ENCODE measurements at places on chromosomes 5 and 9.

GRCh38 chr5:68215898-68216244 lies 315 bp downstream of the PIK3R1 start:
- DNase-seq: no peak

- no peak for DNase-seq
Measured at GRCh38 chr5:75381456-75381855, 44.4 kb downstream of the HMGCR start.

DNA sequence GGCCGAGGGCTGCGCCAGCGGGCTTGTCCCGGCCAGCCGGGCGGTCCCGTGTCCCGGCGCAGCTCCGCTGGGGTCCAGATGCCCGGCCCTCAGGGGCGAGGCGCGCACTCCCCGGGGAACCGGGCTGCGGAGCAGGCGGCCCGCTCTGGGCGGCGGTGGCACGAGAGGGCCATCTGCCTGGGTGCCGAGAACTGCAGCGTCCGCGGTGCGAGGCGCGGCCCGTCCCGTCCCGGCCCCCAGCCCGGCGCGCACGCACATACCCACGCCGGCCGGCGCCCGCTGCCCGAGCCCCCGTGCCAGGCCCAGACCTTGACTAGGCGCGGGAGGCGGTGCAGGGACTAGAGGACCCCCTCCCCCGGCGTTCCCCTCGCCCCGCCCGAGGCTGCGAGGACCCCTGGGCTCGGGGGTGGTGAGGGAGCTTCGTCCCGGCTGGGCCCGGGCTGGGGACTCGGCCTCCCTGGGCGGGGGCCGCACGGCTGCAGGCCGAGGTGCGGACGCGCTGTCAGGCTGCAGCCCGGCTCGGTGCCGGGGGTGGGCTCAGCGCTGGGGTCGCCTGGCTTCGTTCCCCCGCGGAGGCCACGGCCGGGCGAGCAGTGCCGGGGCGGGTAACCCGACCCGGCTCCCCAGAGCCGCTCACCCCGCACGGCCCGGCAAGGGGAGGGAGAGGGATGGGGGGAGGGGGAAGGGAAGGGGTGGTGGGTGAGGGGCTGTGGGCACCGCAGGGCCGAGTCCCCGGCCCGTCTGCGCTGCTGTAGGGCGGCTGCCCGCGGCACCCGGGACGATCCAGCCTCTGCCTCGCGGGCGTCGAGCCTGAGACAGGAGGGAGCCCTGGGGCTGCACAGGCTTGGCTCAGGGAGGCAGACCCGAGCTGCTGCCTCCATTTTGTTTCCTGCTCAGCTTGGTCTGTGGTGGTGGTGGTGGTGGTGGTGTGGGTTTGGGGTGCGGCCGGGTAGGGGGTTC lies 1.2 kb upstream of the NSD1 start:
- peak; percentile 59 for DNase-seq

DNA sequence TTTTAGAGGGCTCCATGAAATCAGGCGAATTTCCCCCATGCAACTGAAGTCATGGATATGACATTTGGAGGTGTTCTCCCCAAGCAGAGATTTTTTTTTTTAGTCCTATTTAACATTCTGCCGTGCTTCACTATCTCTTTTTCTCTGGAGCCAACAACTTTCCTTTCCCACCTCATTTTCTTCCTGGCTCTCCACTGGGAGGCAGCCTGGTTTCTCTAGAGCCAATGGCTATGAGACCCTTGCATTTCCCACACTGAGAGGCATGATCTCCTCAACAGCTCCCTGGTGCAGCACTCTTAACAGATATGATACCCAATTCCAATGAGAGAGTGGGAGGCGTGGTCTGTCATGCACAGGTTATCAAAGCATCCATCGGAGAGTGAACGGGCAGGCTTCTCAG lies 310.8 kb downstream of the DRD1 start:
- DNase-seq: no peak

- DNase-seq: no peak
Measured at GRCh38 chr5:125205601-125206225, 459.3 kb upstream of the ZNF608 start.

DNA sequence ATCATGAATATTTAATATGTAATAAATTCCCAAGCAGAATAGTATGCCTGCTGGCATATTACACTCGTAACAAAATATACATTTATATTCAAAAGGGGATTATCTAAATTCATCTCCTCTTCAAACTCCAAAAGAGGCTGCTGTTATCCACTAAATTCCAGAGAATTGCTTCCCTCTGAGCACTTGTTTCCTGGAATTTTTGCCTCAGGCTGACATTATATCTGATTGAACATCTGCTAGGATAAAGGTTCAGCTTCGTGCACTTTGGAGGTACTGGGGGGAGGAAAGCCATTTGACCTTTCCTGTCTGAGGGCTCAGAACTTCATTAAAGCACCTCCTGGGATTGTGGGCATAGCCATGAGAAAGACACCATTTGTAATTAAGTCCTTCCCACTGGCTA lies 4.3 kb upstream of the HAPLN1 start:
- no peak for DNase-seq

DNA sequence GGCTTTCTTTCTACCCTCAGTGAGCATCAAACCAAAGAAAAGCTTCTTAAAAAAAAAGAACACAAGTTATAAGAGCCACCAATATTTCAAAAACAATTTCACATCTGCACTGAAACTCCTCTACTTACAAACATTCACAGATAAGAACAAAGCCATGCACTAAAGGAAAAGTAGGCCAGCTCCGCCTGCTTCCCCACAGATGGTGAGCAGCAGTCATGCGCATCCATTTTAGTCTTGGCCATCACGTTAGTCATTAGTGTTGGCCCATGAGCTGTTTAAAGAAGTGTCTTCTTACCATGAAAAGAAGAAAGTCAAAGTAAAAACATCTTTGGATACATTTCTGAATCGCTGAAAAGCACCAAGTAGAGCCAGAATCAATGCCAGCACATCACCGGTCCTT lies 40.0 kb upstream of the SMIM23 start:
- no peak for DNase-seq

GRCh38 chr5:149378241-149378820 lies 761 bp downstream of the IL17B start:
- DNase-seq: no peak

GRCh38 chr5:107402434-107403227 lies 268.1 kb downstream of the EFNA5 start:
- DNase-seq: no peak

GRCh38 chr9:133637451-133638055 lies 1.4 kb downstream of the DBH start:
- DNase-seq: no peak

DNA sequence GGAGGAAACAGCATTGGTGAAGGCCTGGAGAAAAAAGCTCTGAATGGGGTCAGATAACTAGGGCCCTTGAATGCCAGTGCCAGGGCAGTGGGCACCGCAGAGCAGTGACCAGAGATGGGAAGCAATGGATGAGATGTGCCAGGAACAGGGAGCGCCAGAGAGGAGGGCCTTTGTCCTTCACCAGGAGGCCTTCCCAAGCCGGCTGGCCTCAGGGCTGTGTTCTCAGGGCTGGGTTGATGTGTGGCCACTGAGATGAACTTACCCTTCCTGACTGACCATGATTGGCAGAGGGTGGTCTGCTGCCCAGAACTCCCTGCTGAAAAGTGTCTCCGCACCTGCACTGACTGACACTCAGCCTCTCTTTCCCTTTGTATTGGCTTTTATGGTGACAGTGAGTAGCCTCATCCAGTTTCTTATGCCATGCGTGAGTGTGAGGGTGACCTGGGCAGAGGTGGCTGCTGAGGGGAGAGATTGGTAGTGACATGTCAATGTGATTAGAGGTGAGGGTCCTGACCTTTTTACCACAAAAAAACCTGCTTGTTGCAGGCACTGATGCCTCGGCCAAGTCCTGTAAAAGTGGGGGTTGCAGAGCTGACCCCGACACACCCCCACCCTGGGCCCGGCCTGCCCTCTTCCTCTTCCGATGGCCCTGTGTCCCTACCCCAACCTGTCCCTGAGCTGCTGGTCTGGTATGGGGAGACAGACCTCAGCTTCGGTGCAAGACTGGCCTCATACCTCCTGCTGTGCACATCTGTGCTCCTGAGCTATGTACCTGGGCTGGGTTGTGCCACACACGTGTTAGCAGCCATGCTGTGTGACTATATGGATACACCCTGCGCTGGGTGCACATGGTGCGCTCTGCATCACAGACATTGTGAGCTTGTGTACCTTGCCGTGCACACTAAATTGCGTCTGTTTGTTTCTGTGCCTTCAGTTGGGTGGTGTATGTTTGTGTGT lies 57.1 kb upstream of the PSD2 start:
- DNase-seq: no peak

DNA sequence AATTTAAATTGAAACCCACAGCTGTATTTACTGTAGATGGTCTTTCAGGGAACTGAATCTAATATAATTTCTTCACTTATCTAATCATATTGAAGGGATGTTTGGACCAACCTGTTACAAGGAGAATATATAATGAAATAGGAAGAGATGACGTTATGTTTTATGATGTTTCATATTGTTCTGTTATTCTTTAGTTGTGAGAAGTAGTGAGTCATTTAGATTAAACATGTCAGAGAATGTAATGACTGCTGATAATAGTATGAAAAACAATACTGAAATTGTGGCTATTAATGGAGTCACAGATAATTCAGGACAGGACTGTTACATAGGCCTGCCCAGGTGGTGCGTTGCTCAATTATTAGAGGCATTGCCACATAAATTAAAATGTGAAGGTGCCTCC lies 1993.4 kb downstream of the EFNA5 start:
- no peak for DNase-seq

DNA sequence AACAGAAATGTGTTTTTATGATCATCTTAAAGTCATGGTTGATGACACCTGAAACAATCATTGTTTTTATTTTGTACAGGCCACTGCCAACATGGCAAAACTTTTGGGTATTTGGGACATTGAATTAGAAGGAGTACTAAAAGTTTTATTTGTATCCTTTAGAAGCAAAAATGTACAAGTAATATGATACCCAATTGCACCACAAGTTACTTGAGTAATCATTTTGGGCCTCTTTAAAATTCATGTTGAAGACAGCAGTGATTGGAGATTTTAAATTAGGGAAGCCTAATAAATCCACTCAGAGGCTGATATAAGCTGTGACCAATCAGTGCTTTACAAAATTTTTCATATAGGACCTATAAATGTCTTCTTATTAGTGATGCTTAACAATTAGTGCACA lies 212.9 kb downstream of the MARCHF11 start:
- no peak for DNase-seq

DNA sequence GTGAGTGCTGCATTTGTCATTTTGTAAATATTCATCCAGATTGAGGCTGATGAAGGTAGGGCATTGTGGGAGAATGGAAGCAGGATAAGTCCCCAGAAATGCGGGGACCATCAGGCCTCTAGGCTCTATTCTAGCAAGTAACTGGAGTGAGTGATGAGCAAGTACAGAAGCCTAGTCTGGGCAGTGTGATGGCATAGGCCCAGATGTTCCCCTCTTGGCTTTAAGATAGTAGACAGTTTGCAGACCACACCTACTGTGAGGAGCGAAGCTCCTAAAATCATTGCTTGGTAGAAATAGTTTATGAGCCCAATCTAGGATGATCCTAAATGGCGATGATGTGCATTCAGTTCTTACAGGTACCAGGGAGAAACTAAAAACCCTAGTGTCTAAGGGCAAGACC lies 24.3 kb downstream of the NDFIP1 start:
- DNase-seq: no peak

- DNase-seq: no peak
Measured at GRCh38 chr9:37944266-37944650, 40.3 kb upstream of the SLC25A51 start.

GRCh38 chr5:93273176-93273575 lies 307.8 kb downstream of the NR2F1-AS1 start:
- DNase-seq: no peak

DNA sequence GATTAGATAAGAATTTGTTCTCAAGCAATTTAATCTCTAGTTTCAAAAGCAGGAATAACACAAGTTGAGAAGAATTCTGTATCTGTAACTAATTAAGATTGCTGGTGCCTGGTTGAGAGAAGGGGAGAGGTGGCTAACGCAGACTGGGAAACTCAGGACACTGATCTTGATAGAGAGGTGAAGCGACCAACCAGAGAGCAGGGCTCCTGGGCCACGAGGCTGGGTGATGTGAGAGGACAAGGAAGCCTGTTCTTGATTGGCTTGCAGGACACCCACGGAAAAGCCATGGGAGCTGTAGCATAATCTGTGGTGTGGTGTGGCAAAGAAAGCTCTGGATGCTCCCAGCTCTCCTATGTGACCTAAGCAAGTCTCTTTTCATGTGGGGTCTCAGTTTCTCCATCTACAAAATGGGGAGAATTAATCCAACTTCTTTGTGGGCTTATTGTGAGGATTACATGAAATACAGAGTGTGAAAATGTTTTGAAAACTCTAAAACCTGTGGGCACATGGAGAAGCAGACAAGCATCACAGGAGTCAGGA lies 594.1 kb upstream of the BRINP1 start:
- DNase-seq: no peak

- no peak for DNase-seq
Measured at GRCh38 chr9:106877345-106877744, 14.4 kb downstream of the ZNF462 start.

DNA sequence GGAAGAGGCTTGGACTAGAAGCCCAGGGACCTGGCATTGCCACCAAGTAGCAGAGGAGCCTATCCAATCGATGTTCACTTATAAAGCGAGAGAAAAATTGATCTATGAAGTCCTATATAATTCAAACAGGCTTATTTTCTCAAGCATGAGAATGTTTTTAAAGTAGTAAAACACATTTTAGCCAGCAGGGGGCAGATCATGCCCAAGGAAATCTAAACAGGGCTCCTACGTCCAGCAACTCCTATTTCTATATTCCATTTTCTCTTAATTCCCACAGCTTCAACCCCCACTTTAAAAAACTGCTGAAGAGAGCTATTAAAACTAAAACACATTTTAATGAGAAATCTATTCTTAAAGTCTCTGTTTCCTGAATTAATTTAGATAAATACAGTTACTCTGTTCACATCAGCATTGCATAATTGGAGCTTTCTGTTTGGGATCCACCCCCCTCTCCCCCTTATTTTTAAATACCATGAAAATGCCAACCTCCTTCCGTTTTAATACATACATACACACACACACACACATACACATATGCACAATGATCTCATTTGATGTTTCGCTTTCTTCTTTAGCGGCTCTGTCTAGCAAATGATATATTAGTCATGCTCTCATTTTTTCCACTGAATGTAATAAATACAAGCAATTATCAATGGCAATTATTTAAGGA lies 144.9 kb downstream of the MYO10 start:
- peak; percentile 61 for DNase-seq

GRCh38 chr9:114718801-114719221 lies 36.8 kb upstream of the TEX48 start:
- DNase-seq: no peak

DNA sequence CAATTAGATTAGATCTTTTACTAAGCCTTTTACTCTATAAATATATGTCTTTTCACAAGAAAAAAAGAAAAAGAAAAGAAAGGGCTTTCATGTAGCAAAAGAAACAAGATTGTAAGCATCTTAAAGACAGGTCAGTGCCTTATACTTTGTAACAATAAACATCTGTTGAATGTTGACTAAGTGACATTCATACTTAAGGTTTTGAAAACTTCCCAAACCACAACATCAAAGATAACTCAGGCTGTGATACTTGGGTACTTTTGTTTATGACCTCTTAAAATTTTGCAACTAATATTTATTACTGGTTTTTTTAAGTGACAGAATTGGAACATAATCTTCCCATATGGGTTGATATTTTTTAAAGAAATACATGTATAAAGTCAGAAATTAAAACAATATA lies 7.4 kb downstream of the GRAMD2B start:
- no peak for DNase-seq
